ENCODE measurements at places on chromosomes 2 and 18.
A peak's percentile ranks its signal among the peaks of the same experiment; 100 is the strongest.

DNA sequence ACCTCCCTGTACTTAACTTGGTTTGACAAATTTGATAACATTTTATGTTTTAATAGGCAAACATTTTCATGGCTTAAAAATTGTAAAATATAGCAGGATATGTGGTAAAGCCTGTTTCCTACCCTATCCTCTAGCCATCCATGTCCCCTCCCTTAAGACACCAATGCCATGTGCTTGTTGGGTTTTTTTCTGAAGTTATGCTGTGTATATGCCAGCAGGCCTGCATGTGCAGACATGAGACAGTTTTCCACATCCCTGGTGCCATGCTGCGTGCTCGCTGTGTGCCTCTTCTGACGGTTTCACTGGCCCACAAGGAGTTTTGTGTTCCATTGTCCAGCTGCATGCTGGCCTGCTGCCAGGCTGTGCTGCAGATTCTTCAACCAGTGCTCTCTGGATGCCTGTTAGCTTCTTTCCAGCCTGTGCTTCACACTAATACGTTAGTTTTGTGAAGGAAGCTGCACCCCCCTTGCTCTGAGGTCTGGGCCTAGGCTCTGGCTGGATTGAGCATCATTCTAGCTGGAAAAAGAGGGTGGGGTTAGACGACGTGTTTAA, 16.9 kb downstream of the INPP4A start:
- DNase-seq = peak; percentile 23

- no peak for DNase-seq
Observed at GRCh38 chr2:183113630-183114029, 10.6 kb upstream of the NUP35 start.

- no peak for DNase-seq
Observed at GRCh38 chr2:201344663-201345366, 12.3 kb downstream of the FLACC1 start.

- no peak for DNase-seq
Observed at GRCh38 chr18:35247412-35248249, 6.8 kb downstream of the ZNF397 start.

DNA sequence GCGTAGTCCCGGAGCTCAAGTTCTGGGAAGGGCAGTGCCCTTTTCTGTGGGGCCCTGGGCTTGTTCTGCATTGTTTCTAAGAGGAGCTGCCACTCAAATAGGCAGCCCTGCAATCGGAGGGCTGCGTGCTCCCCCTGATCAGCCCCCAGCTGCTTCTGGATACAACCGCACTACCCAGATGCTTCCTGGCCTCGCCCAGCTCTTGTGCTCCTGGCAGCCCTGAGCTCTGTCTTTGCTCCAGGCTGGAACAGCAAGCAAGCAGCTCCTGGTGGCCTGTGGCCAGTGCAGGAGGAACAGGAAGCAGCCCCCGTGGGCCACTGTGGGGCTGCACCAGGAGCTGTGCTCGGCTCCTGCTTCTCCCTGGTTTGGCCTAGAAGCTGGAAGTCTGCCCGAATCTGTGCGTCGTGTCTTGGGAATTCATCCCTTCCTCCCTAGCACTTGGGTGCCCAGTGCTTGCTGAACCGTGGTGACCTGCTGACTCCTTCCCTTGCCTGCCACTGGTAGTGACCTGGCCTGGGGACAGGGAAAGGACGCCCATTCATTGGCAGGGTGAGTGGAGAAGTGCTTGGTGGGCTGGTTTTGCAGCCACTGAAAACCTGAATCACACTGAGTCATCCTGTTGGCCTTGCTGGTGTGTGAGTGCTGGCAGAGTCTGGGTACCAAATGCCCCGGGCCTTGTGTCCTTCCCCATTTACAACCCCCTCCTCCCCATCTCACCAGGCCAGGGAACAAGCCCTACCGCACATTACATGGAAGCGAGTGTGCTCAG, 27.3 kb upstream of the NTSR2 start:
- DNase-seq = no peak
